Activated effector memory CD4-positive, alpha-beta T cell treated with anti-CD3 and anti-CD28 coated beads, Interleukin-2, amount 50 U/mL, for 16 hours (primary cell): ENCODE measurements at places on chromosomes 7 and 10.

- DNase-seq: no peak
These were observed 24.4 kb upstream of the ADRB1 start for GRCh38 chr10:114019226-114019625.

GRCh38 chr7:50423860-50424259 is 26.3 kb downstream of the FIGNL1 start:
- DNase-seq: no peak

DNA sequence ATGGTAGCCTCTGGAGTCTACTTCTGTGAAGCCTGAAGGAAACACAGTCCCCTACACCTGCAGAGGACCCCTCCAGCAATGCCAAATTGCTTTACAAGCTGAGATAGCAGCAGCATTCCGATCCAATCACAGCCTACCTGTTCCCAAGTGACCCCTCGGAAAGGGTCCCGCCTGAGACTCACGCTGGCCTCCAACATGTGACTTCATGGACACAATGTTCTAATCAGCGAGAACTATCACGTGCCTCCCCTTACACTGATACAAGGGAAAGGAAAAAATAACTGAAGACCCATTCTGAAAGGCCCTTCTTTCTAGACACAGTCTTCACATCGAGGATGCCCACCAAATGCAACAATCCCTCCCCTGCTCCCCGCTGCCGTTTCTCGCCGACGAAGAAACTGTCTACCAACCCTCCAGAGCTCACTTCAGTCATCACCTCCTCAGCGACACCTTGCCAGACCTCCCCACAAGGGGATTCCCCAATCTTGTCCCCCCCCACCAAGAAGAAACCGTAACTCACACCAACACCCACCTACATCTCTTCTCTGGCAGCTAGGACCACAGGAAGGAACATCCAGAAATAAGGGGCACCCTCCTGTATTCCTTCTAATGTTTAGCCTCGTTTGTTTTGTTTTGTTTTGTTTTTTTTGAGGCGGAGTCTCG is 1.8 kb downstream of the SNX8 start:
- no peak for DNase-seq

- DNase-seq: no peak
These were observed 120.1 kb downstream of the ELAPOR2 start for GRCh38 chr7:86939197-86939814.

DNA sequence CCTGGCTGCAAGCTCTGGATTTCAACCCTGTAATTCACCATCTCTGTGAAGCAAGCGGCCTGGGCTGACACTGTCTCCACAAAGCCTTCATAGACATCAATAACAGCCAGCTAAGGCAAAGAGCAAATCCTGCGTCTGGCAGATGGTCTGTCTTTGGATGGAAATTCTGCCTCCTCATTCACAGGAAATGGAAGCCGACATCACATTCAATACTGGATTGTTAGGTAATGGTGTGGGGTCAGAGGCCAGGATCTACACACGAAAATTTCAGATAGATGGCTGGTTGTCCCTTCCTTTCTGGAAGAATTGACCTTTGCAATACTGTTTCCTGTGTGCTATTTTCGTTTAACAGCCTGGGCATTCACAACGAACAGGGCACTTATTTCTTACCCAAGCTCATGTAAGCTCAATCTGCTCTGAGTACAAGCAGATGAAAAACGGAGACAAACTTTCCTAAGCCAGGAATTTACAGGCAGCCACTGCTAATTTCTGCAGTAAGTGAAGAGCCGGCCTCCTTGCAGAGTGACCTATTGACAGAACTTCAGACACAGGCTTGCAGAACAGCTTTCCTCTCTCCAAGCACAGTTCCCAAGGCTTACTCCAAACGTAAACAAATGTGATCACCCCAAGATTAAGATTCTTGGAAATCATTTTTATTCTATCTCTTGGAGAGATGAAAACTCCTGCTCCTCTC is 3.1 kb upstream of the ADAM12 start:
- no peak for DNase-seq

GRCh38 chr7:144438759-144439158 is 35.3 kb upstream of the NOBOX start:
- no peak for DNase-seq

DNA sequence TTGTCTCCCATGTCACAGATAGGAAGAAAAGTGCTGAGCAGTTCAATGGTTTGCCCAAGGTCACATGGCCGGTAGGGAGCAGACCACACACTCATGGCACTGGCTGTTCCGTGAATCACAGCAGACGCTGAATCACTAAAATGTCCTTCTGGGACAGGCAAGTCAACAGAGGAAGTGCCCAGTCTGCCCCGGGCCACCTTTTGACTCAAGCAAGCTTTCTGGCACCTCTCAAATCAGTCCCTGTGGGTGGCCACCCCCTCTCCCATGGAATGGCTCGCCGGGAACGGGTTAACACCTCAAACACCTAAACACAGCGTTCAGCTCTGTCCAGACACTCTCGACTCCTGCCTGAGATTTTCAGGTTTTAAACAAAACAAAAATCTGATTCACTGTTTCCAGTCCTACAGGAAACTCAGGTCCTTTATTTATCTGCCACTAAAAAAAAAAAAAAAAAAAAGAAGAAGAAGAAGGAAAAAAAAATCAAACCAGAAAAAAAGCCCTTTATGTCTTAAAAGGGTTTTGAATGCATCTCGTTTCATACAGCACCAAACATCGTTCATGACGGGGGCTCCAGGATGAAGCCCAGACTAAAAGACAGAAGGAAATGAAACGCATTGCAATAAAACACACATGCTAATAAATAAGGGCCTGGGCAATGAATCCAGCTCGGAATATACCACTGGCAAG is 15.5 kb downstream of the CARD11 start:
- peak; percentile 83 for DNase-seq

DNA sequence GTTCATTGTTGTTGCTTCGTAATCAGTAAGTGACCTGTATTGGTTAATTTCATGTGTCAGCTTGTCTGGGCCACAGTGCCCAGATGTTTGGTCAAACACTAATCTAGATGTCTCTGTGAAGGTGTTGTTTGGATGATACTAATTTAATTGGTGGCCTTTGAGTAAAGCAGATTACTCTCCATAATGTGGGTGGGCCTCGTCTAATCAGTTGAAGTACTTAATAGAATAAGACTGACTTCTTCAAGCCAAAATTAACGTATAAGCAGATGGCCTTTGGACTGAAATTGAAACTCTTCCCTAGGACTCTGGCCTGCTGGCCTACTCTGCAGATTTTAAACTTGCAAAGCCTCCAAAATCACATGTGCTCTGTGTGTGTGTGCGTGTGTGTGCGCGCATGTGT is 245.7 kb downstream of the GFRA1 start:
- no peak for DNase-seq

DNA sequence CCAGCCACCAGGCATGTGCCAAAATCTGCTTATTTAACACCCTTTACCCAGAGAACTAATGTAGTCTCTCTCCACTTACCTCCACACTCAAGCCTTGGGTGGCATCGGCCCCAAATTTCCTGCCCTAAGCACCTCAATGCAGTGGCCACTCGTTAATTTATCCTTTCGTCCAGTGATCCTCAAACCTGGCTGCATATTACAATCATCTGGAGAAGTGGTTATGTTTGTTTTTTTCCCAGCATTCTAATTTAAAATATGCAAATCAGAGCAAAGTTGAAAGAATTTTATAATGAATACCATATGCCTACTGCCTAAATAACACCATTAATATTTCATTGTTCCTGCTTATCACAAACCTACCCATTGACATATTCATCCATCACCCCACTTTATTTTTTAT is 25.7 kb downstream of the CREB3L2 start:
- DNase-seq: no peak

DNA sequence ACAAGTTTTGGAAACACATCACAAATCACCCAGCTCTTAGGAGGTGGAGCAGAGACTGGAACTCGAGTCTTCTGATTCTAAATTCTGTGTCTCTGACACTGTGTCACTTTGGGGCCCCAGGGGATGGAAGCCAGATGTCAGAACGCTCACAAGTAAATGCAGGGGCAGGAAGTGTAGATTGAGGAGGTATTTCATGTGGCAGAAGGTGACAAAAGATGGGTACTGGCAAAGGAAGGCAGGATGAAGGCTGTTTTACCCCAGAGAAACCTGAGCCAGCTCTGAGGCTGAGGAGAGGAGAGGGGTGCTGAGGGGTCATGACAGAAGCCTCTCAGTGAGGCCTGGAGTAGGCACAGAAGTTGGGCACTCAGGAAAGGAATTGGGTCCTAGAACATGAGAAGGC is 6.0 kb upstream of the PURB start:
- DNase-seq: no peak

GRCh38 chr10:113232928-113233511 is 283.0 kb downstream of the TCF7L2 start:
- no peak for DNase-seq

DNA sequence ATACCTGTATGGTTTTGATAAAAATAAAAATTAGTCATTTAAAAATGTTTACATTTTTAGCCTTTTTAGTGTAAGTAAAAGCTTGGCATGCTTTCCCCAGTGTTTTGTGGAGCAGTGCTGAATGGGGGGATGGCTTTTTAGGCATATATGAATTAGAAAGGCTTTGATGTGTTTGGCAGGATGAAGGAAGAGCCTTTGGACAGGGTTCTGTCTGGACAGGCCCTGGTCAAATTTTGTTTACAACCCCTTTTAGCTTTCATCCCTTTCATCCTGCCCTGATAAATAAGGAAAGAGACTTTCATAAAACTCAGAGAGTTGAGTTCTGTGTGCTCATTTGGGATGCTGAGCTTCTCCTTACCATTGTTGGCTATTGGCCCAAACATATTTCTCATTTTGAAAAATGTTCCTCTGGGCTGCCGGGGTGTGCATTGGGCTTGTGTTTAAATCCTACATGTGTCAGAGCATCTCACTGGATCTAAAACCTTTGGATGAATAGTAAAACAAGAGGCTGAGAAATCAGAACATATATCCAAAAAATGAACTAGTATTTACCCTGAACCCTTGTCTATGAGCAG is 68.1 kb upstream of the PHYHIPL start:
- no peak for DNase-seq

DNA sequence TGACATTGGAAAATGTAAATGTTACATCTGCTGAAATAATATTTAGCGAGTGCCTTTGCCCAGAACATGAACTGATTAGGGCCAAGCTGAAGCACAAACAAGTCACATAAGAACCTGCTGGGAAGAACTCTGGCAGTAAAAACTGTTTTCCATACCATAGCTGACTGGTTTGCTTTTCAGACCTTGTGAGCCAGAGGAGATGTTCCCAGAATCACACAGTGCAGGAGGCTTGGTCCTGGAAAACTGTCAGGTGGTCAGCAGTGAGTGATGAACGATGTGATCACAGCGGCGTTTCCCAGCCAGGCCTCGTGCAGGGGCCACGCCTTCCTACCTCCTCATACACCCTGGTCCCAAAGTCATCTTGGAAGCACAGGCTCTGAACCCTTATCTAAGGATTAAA is 164.2 kb upstream of the EEPD1 start:
- DNase-seq: no peak

DNA sequence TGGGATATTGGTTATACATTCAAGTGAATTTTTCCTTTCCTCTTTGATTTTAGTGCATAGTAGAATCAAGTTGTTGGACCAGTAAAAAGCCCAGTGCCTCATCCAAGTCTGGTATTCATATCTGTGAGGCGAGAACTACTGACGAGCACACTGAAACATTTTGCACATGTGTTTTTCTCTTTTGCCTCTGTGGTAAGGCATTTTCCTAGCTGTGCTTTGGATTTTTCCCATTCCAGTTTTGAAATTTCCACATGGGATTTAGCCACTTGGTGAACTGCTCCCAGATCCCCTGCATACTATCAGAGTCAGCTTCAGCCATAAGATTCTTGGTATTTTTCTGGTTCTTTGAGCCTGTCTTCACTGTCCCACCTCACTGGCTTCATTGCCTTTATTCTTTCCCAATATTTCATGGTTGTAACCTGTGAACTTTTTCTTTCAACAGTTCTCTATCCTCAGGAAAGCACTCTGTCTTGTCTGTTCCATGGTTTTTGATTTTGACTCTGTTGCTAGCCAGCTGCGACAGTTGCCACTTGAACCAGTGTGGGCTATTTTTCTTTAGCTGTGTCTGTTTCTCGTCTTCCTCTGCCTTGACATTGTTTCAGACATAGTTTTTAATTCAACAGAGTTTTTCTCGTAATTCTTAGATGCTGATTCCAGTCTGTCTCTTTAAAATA is 239.0 kb downstream of the REEP3 start:
- no peak for DNase-seq

GRCh38 chr10:7481368-7481765 is 70.5 kb upstream of the SFMBT2 start:
- DNase-seq: no peak

- DNase-seq: no peak
These were observed 37.4 kb downstream of the SMNDC1 start for GRCh38 chr10:110267276-110267675.

DNA sequence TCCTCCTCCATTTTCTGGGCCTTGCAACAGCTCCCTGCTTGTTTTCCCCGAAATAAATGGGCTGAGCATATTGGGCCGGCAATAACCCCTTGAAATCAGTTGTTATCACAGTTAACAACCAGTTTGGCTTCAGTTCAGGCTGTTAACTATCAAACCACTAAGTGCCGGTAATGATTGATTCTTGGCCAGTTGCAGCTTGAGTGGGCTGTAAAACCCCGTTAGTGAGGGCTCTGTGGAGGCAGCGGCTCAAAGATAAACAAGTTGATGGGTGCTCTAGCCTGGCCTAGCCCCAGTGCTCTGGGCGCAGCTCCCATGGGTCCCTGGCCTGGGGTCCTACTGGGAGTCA is 8.3 kb downstream of the FGF8 start:
- DNase-seq: no peak

- no peak for DNase-seq
These were observed 682.7 kb upstream of the IGFBP3 start for GRCh38 chr7:46603780-46604179.

DNA sequence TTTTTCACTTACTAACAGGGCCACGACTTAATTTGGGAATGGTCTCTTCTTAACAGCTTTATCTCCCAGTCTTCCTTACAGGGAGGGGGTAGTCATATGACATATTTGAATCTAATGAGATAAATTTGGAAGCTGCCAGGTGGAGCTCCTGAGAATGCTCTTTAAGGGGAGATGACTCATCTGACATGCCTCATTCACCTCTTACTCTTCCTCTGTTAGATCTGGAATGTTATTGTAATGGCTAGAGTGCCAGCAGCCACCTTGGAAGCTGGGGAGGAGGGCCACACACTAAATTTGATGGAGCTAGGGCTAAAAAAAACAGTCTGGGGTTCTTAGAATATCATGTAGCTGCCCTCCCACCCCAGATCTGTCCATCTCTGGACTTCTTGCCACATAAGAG is 22.7 kb downstream of the HECW1 start:
- no peak for DNase-seq

DNA sequence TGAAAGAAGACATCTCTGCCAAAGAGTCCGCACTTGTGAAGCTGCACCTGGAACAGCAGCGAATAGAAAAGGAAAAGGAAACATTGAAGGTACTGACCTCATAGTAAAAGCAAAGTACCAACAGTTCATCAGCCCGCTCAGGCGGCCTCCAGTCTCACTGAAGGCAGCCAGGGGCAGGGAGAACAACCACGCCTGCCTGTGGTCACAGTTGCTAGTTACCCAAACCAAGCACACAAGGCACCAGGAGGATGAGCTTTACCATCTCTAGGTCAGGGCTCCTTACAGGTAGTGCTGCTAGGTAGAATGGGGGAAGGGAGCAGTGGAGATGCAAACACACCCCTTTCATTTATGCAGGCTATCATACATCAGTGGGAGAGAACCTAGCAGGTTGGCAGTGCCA is 39.8 kb downstream of the CFAP58 start:
- no peak for DNase-seq
